ENCODE measurements at places on chromosomes 16 and 17.

GRCh38 chr17:27466376-27466742, 10.1 kb downstream of the KSR1 start:
- DNase-seq: no peak

GRCh38 chr16:87223656-87224248, 93.4 kb downstream of the C16orf95 start:
- DNase-seq: no peak

DNA sequence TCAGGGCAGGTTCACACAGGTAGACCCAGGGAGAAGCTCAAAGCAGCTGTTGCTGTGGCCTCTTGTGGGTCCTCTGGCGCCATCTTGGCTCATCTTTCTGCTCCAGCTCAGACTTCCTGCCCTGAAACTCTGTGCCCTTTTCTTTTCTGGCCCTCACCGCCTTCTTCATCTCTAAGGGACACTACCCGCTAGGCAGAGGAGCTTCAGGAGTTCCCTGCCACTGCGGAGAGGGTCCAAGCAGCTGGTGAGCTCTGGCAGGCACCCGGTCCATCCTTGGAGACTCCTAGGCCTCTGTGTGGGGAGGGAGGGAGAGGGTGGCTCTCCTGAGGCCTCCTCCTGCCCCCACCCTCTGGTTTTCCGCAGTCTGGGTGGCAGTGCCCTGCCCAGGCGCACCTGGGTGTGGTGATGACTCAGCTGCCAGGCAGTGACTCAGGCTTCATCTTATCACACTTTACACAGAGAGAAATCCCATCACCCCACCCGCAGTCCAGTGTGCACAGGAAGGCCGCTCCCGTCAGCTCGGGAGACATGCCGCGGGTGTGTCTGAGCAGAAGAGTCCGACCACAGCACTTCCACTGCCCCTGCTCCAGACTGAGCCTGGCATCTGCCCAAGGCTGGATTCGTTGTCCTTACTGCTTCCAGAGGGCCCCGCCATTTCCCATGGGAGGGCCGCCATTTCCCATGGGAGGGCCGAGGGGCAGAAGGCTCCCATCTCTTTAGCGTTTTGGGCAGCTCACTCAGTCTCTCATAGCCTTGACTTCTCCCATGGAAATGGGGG, 7.3 kb downstream of the NT5C start:
- no peak for DNase-seq

DNA sequence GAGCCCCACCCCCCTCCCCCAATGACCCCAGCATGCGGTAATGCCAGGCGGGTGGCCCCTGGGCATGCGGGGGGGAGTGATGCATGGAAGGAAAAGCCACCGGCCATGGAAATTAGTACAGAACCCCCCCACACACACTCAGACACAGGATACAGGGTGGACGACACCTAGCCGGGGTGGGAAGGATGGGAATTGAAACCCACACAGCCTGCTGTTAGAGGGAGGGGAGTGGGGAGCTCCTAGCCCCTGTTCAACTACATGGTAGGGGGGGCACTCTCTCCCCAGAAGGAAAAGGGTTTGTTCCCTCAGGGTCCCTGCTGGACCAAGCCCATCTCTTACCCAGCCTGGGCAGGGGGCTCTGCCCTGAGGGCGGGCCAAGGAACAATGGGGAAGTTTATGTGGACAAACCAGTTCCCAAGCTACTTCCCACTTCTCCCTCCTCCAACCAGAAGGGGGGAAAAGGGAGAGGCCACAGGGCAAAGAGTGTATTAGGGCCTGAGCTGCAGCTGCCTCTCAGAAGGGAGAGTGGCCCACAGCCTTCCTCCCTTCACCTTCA, 5.2 kb downstream of the TMUB2 start:
- no peak for DNase-seq

- DNase-seq: peak; percentile 79
Observed at GRCh38 chr16:30491744-30492308, 19.3 kb downstream of the ITGAL start.

- DNase-seq: no peak
Observed at GRCh38 chr17:44906763-44907728, 7.8 kb upstream of the EFTUD2 start.

DNA sequence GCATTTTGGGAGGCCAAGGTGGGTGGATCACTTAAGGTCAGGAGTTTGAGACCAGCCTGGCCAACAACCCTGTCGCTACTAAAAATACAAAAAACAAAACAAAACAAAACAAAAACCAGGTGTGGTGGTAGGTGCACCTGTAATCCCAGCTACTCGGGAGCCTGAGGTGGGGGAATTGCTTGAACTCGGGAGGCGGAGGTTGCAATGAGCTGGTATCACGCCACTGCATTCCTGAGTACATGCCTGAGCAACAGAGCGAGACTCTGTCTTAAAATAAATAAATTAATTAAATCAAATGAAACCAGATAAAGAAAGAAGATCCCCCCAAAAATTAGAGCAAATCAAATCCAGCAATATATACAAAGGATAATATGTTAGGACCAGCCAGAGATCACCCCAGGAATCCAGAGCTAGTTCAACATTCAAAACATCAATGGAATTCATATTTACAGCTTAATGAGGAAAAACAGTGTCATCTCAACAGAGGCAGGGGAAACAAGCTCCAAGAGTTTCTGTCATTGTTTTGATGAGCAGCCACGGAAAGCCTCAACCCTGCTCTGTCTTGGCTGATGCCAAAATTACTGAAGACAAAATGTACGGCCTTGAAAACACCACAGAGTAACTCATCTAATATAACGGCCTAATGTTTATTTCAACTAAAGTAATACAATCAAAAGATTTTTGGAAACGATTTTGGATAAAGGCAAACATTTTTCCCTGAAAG, 3.7 kb downstream of the PEMT start:
- DNase-seq: no peak

GRCh38 chr17:47324224-47325020, 667 bp downstream of the EFCAB13 start:
- no peak for DNase-seq

GRCh38 chr17:19401321-19402010, 9.6 kb upstream of the RNF112 start:
- DNase-seq: no peak

DNA sequence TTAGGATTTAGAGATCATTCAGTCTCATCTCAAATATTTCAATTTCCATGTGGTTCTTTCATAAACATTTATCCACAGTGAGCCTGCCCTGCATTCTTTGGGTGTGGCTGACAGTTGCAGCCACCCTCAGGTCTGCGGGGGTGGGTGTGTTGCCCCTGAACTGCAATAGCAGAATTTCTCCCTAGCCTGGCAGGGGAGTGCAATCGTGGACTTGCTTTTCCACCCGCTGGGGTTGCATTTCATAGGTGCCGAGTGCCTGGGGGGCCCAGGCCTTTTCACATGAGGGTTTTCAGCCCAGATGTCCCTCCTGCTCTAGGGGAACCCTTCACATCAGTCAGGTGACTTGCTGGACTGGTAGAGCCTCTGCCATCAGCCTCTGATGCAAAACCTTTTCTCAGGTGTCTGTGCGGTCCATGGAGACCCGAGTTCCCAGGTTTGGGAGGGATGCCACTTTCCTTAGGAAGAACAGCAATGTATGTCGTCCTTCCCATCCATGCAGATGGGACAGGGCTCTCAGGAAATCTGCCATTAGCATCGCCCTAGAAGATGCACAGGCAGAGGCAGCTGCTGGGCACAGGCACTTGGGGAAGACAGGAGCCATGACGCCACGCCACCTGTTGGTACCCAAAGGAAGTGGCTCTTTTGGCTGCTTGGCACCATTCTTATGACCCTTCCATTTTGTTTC, 2.4 kb upstream of the USP36 start:
- no peak for DNase-seq

DNA sequence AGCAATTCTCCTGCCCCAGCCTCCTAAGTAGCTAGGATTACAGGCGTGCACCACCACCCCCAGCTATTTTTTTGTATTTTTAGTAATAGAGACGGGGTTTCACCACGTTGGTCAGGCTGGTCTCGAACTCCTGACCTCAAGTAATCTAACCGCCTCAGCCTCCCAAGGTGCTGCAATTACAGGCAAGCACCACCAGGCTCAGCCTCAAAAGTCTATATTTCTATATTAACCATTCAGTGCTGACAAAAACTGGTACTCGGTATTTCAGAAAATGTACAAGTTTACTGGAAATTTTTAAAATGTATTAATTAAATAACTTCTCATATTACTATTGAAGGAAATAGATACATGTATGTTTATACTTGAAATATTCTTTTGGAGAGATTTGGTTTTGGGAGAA, 1.4 kb upstream of the HEXD start:
- DNase-seq: no peak

GRCh38 chr16:80759419-80760162, 44.8 kb downstream of the CDYL2 start:
- DNase-seq: no peak

DNA sequence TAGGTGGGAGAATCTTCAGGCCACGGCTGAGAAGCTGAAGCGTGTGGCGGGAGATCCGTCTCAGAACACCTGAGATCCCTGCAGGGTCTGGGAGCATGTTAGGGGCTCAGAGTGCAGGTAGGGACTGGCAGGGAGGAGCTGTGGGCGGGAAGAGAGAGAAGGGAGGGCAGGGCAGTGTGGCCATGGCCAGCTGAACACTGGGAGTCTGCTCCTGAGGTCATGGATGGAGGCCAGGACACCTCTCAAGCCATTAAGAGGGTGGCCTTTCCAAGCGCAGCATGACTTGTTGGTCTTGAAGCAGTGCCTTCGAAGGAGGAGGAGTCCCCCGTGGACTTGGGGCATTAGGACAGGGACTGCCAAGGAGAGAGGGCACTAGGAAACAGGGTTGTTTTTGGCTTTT, 23.7 kb downstream of the NAA60 start:
- no peak for DNase-seq

- DNase-seq: no peak
Observed at GRCh38 chr17:72967277-72967970, 125.1 kb downstream of the SLC39A11 start.

- DNase-seq: no peak
Observed at GRCh38 chr16:13463619-13464018, 456.3 kb upstream of the ERCC4 start.

DNA sequence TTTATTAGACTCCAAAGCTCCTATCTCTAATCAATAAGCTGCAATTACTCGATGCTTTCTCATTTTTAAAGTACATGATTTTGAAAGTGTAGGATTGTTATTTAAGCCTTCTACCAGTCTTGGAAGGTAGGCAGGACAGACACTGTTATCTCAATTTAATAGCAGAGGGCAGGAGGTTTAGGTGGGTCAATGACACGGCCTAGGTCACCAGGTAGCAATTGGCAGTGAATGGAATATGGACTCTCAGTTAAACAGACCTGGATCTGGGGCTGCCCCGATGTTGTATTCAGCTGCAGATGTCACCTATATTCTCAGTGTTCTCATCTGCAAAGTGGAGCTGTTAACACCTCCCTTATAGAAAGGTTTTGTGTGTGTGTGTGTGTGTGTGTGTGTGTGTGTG, 124.4 kb upstream of the ANKFN1 start:
- no peak for DNase-seq

- no peak for DNase-seq
Observed at GRCh38 chr17:68749349-68750207, 148.4 kb upstream of the FAM20A start.

GRCh38 chr17:35891269-35891668, 11.1 kb upstream of the CCL5 start:
- no peak for DNase-seq

- DNase-seq: no peak
Observed at GRCh38 chr17:71780596-71780995, 340.2 kb upstream of the SOX9 start.

DNA sequence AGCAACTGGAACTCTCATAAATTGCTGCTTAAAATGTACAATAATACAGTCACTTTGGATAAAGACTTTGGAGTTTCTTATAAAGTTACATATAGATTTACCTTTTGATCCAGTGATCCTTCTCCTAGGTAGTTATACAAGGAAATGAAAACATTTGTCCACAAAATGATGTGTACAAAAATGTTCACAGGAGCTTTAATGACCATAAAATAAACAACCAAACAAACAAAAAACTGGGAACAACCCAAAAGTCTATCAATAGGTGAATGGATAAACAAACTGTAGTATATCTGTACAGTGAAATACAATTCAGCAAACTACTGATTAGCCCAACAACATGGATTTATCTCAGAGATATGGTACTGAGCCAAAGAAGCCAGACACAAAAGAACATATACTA, 37.6 kb downstream of the TTLL6 start:
- DNase-seq: no peak

- DNase-seq: peak; percentile 32
Observed at GRCh38 chr17:47203984-47204721, 5.0 kb upstream of the MYL4 start.

DNA sequence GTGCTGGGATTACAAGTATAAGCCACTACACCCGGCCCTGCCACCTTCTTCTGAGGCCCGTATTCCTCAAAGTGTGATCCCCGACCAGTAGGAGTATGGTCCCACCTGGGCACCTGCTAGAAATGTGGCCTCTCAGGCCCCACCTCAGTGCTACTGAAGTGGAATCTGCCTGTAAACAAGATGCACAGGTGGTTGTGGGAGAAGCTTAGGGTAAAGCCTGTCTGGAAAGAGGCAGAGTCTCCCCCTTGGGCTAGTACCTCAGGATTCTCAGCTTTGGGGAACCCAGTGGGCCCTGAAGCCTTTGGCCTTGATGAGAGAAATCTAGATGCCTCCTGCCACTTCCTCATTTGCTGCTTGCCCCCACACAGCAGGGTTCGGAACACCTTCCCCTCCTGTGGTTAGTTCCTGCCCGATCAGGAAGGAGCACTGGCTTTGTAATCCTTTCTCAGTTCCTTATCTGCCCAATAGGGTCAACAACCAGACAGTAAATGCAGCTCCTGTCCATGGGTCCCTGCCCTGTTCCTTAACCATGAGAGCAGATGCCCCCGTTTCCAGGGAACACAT, 25.2 kb downstream of the TK2 start:
- DNase-seq: no peak

DNA sequence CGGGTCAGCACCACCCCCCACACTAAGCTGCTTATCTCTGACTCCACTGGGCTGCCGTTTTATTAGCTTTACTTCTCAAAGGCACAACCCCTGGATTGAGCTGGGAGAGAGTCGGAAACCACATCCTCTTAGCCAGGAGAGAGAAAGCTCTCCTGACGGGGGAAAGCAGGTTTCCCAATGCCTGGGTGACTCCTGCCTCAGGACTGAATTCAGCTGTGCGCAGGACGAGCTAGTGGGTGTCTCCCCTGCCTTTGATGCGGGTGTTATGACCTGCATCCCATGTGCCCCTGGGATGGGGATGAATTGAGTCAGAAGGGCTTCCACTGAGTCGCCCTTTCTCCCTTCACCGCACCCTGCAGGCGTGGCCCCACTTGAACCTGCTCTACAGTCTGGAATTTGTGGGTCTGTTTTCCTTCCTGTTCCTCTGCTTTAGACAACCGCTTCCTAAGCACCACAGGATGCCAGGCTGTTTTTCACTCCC, 819.2 kb upstream of the EEF2KMT start:
- DNase-seq: no peak

- DNase-seq: no peak
Observed at GRCh38 chr17:37109106-37109505, 160.4 kb downstream of the AATF start.

GRCh38 chr16:75486676-75487313, 8.4 kb downstream of the CHST6 start:
- no peak for DNase-seq

- DNase-seq: no peak
Observed at GRCh38 chr17:80339731-80340456, 75.1 kb upstream of the ENDOV start.

- DNase-seq: no peak
Observed at GRCh38 chr17:67773246-67773645, 52.1 kb upstream of the BPTF start.
